ENCODE measurements at places on chromosomes 5 and 9.

- no peak for DNase-seq
These were observed 165.3 kb downstream of the IRX2 start for GRCh38 chr5:2586016-2586715.

DNA sequence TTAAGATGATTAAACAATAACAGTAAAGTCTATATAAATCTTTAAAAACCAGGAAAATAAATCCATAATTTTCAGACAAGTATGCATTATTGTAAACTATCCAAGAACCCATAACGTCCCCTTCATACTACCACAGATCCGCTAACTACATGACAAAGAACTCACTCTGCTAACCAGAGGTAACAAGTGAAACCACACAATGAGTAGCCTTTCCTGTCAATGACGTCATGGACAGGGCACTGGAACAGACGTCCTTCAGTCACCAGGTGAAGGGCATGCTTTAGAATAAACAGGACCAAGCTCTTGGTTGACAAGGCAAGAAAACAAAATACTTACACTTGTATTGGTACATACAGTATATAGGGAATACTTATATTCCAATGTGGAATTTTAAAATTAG lies 45.2 kb downstream of the RNF130 start:
- DNase-seq, result no peak

DNA sequence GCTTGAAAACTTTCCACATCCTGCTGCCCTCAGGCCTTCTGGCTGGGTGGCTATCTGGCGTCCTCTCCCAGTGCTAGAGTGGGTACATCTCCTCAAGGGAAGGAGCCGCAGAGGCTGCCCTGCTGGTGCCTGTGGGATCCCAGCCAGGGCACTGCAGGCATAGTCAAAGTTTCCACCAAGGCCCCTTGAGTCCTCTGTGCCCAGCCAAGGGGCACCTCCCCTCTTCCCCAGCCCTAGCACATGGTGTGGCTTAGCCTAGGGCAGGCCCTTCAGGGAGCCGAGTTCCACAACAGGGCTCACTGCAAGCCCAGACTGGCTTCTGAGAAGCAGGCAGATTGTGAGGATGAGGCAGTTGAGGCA lies 103.2 kb downstream of the RGS3 start:
- DNase-seq, result no peak

DNA sequence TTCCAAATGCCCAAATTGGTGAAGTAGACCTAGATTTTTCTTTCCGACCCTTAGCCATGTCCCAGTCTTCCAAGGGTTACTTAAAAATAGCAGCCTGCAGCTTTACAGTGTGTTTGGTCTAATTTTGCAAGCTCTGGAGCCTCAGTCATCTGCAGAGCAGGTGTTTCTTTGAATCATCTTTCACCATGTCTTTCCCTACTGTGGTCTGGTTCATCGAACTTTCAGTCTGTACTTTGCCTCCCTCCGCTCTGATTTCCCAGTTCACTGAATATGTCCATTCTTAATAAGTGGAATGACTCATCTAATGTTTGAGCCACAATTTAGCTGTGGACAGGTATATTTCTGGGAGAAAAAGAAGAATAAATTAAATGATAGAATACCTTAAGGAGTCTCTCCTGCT lies 1060.7 kb downstream of the EFNA5 start:
- DNase-seq, result no peak
